ENCODE measurements at places on chromosomes 7 and 10. TPM values are rescaled to one million over a fixed set of nuclear protein-coding genes. Genes with fewer than 3 reads are reported as not detected.

- H3K27ac ChIP-seq, result no peak overlapping the region
- no peaks in the 10 kb centered on the region for H3K36me3 ChIP-seq
- peaks cover 58% of the 10 kb centered on the region for H3K27me3 ChIP-seq
- no peak overlapping the region for H3K4me3 ChIP-seq
- DNase-seq, result no peak
These were observed 438.7 kb downstream of the LRMDA start for GRCh38 chr10:75870039-75870645.

GRCh38 chr10:97759946-97760345 is 11.9 kb downstream of the SFRP5 start:
- H3K27me3 ChIP-seq, result no peaks in the 10 kb centered on the region
- no peak overlapping the region for H3K27ac ChIP-seq
- no peak overlapping the region for H3K4me3 ChIP-seq

The GPR26 gene
- not detected for total RNA-seq

- DNase-seq, result no peak
- H3K4me3 ChIP-seq, result no peak overlapping the region
- no peak overlapping the region for H3K27ac ChIP-seq
- H3K4me1 ChIP-seq, result peaks cover 23% of the 10 kb centered on the region
These were observed 286.4 kb downstream of the BAMBI start for GRCh38 chr10:28963539-28964221.

DNA sequence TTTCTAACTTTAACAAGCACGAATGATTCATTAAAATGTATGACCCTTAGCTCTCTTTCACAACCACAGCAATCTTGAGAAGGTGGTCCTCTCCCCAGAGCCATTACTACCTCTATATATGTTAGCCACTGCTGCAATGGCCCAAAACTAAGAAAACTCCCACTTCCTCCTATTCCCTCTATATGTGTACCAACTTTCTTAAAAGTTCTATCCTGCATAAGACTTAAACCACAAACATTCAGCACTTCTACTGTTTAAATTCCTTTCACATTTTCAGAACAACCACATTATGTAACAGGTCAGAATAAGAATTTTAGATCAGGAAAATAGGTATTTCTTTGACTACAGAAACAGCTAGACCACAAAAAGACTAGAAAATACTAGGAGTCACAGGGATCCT is 36.2 kb downstream of the WASL start:
- no peak overlapping the region for H3K4me3 ChIP-seq
- no peak for DNase-seq
- no peaks in the 10 kb centered on the region for H3K27me3 ChIP-seq
- peaks cover 8% of the 10 kb centered on the region for H3K36me3 ChIP-seq
- peaks cover 36% of the 10 kb centered on the region for H3K4me1 ChIP-seq

DNA sequence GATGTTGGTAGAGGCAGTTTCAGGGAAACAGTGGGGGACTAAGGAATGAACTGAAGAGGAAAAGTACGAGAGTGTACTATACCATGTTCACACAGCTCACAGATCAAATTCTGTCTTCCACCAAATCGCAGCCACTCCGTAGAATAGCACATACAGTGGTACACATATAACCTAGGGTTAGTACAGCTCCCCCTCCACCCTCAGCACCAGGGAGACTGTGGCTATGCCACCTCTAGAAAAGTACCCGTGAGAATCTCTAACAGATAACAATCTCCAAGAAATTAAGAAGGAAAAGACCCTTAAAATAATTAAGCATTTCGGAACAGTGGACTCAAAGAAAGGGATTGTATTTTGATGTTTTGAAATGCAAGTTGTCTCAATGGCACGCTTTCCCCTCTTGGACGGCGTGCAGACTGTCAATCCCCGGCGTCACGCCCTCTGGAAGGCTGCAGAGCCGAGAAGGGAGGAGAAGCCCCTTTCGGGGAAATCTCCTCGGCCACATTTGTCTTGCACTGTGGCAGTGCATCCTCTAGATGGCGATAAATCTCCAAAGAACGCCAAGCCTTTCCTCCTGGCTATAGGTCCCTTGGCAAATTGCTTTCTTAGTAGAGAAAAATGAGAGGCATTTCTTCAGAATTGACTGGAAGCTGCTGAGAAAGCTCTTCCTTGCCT is 345.0 kb downstream of the REEP3 start:
- peak overlapping the region; percentile 43 for H3K4me3 ChIP-seq
- DNase-seq, result peak; percentile 79
- peaks cover 44% of the 10 kb centered on the region for H3K27me3 ChIP-seq
- H3K27ac ChIP-seq, result no peak overlapping the region
- peaks cover 17% of the 10 kb centered on the region for H3K4me1 ChIP-seq

DNA sequence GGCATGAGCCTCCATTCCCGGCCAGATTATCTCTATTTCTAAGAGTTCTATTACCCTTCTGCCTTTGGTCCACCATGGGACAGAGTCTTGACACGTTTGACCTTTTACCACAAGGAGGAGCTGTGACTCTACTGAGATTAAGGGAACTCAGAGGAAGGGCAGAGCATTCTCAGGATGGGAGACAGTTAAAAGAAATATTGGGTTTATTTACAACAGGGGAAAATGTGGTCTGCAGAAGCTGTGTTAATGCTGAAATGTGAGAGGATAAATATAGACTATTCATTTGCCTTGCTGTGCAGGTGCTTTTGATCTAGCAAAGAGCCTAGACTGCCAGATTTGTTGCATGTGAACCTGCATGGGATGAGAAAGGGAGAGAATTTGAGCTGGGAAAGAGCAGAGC is 45.8 kb upstream of the PRSS58 start:
- no peak for DNase-seq
- H3K36me3 ChIP-seq, result no peaks in the 10 kb centered on the region
- no peaks in the 10 kb centered on the region for H3K4me1 ChIP-seq
- no peak overlapping the region for H3K4me3 ChIP-seq
- peaks cover 22% of the 10 kb centered on the region for H3K27me3 ChIP-seq
- H3K27ac ChIP-seq, result no peak overlapping the region

- no peaks in the 10 kb centered on the region for H3K36me3 ChIP-seq
- H3K27me3 ChIP-seq, result peaks cover 35% of the 10 kb centered on the region
- DNase-seq, result no peak
- peaks cover 8% of the 10 kb centered on the region for H3K4me1 ChIP-seq
- no peak overlapping the region for H3K27ac ChIP-seq
These were observed 41.1 kb upstream of the CNPY1 start for GRCh38 chr7:155587486-155587885.
